ENCODE measurements at places on chromosomes 6 and 20.

- no peak for DNase-seq
Observed at GRCh38 chr6:20674664-20675063, 140.4 kb downstream of the CDKAL1 start.

DNA sequence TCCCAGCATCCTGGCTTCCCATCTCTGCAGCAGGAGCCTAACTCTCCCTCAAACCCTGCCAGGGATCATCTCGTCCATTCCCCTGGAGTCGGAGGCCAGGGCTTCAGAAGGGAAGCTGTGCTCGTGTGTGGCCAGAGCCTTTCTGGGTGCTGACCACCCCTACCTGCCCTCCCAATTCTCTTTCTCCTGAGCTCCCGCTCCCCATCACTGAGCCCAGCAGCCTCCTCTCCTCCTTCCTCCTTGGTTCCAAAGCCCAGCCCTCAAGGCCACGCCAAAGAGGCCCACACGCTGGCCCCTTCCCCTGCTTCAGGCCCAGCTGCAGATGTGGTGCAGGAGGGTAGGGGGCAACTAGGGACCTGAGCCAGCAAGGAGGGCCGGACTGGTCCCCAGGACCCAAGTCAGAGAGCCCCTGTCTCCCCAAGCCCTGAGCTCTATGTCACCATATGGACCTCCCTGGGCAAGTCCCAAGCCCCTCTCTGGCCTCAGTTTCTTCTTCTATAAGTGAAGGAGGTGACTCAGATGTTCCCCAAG is 1.3 kb downstream of the FAM83C start:
- DNase-seq, result no peak

DNA sequence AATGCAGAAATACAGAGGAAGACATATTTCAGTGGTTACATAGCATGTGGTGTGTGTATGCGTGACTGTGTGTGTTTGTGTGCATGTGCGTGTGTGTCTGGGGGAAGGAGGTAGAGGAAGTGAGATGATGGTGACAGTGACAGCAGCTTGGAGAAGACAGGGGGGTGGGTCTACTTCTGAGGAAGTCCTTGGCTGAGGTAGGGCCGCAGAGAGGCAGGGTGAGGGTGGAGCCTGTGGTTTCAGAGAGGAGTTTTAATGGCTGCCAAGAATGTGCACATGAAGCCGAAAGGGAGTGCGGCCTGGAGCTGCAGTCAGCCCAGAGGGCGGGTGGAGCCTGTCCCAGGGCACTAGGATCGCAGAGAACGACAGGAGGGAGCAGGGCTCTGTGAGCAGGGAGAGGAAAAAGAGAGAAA is 22.7 kb upstream of the RNF24 start:
- peak; percentile 82 for DNase-seq

DNA sequence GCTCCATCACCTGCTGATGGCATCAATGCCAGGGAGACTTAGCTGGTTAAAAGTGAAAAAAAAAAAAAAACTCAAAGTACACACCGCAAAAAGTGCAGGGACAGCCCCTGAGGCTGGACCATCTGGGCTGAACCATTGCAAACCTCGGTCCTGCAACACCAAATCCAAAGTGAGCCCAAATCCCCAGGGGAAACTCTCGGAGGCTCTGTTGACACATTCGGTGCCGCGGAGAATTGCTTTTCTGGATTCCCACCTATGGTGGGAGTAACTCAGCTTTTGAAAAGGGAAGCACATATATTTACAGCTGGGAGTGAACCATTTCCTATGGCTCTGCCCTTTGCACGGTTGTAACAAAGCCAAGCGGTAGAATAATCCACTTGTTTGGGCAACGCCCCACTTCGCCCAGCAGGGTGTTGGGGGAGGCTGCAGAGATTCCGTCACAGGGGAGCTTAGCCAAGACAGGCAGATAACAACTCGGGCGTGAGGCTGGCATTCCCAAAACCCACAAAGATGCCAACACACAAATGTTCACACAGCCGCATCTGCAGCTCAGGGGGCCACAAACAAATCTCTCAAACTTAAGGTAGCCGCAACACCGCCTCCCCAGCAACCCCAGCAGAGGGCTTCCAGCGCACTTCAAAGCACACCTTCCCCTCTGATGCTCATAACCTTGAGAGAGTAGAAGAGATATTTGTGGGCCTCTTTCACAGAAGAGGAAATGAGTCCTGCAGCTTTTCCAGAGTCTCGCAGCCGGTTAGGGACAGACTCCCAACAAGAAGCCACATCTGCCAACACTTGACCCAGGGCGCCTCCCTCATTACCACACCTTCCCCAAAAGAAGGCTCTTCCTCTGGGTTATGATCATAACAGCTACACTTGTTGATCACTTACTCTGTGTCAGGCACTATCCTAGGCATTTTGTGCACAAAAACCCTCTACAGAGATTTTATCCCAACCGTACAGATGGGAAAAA is 11.4 kb downstream of the ZC3H12D start:
- no peak for DNase-seq

GRCh38 chr20:21518292-21518991 is 4.6 kb upstream of the NKX2-2 start:
- no peak for DNase-seq

DNA sequence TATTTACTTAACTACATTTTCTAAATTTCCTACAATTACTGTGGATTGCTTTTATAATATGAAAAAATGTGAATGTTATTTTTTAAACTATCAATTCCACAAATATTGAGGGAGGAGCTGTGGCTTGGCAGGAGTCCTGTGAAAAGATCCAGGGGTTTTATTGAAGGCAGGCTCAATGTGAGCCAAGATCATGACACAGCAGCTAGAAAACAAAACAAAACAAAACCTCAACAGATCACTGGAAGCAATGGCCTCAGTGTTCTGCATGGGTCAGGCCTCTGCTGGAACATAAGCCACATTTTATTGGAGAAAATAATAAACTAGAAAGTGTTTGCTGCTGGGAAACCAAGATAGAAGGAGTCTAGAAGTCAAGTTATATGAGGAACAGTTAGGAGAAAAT is 19.4 kb upstream of the RCAN2 start:
- no peak for DNase-seq

DNA sequence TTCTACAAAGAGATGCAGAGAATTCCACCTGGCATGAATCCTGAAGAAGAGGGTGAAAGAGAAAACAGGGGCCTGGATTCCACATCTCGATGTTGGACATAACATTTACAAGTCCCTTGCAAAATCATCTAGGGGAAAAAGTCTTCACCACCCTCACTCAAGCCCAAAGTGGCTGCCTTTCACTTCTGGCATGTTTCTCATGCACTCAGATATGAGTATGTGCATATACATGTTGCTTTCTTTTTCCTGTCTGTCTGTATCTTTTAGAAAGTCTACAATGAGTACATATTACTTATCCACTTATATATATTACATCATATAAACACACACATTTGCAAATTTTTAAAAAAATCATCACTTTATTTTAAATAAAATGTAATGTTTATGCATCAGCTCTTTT is 159.3 kb downstream of the KIF6 start:
- DNase-seq, result no peak

- DNase-seq, result no peak
Observed at GRCh38 chr6:164612751-164613150, 696.7 kb downstream of the C6orf118 start.

- DNase-seq, result no peak
Observed at GRCh38 chr6:135281227-135281626, 100.1 kb downstream of the MYB start.

- DNase-seq, result no peak
Observed at GRCh38 chr6:53928641-53929040, 133.8 kb downstream of the LRRC1 start.

- DNase-seq, result no peak
Observed at GRCh38 chr6:6577735-6578134, 10.8 kb upstream of the LY86 start.
